ENCODE measurements at places on chromosomes 2 and 18.
A peak's percentile ranks its signal among the peaks of the same experiment; 100 is the strongest.

GRCh38 chr2:223474893-223475292, 127.3 kb downstream of the SCG2 start:
- no peak for DNase-seq

- DNase-seq, result no peak
Measured at GRCh38 chr2:240704651-240705050, 13.0 kb downstream of the AQP12A start.

GRCh38 chr18:35786365-35787042, 186.0 kb upstream of the RMP24 start:
- no peak for DNase-seq

DNA sequence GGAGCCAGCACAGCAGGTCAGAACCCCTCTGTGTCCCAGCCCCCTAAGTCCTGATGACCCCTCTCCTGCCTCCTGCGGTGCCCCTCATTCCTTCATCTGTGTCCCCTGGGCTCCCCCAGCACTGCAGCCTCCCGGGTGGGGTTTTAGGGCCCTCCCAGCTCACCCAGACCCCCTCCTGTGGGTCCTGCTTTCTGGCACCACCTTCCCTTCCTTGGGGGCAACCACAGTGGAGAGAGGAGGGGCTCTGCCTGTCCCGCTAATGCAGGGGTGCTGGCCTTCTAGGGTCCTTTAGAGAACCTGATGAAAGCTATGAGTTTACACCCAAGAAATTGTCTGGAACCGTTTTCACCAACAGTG, 42.7 kb upstream of the ALPP start:
- DNase-seq, result no peak

DNA sequence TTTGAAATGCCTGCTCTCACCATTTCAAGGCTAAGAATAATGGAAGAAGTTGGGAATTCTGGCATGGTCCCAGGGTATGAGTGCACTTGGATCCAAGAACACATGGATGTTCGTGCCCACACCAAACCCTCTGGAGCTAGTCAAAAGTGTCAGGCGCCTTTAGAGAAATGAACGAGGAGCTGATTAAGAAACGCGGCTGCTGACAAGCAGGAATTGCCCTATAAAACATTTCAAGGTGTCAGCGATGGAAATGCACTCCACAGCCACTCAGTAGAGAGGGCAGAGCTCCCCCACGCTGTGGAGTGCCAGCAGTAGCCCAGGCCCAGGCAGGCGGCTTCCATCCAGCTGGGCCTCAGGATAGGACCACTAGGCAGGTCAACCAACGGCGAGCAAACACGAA, 213.7 kb downstream of the TTC32 start:
- no peak for DNase-seq

DNA sequence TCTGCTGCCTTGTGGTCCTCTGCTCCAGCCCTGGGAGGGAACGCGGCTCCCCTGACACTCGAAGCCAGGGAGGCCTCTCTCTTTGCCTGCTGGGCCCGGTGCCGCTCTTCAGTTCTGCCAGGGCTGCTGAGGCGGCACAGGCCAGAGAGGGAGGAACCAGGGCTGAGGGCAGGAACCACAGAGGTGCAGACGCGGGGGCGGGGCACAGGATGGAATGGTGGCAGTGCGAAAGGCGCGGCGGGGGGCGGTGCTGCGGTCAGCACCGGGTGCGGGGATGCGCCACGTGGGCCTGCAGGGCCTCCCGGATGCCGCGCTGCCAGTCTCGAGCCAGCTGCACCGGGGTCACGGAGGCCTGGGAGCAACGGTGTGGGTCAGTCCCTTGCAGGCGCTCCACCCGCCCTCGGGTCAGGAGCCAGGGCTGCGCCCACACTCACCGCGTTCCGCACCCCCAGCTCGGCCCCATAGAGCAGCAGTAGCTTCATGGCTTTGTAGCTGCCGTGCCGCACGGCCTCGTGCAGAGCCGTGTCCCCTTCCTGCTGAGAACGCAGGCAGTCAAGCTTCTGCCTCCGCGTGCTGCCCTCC, 4.4 kb downstream of the ANKRD23 start:
- DNase-seq, result no peak

GRCh38 chr2:33788044-33788443, 188.9 kb upstream of the FAM98A start:
- no peak for DNase-seq

GRCh38 chr2:104736026-104736425, 117.9 kb upstream of the POU3F3 start:
- no peak for DNase-seq

GRCh38 chr18:44589693-44590355, 90.9 kb upstream of the SETBP1 start:
- DNase-seq, result no peak

DNA sequence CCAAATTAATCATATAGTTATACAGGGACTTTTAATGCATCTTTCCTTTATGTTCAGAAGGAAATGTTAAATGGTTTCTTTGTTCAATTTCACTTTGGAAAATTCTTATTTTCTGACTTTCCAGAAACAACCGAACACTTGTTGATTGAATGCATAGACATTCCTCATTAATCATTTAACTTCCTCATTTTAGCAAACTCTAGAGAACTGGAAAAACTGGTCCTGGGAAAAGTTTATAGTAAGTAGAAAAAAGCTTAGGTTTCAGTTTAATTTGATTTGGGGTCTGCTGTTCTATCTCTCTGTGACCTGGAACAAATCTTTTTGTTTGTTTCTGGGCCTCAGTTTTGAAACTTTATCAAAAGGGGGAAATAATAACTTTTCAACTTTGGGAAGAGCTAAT, 320.4 kb downstream of the CMPK2 start:
- no peak for DNase-seq

DNA sequence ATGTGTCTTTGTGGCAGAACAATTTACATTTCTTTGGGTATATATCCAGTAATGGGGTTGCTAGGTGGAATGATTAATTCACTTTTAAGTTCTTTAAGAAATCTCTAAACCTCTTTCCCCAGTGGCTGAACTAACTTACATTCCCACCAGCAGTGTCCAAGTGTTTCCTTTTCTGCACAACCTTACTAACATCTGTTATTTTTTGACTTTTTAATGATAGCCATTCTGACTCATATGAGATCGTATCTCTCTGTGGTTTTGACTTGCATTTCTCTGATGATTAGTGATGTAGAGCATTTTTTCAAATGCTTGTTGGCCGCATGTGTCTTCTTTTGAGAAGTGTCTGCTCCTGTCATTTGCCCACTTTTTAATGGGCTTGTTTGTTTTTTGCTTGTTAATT, 43.1 kb upstream of the PTH2R start:
- DNase-seq, result no peak

DNA sequence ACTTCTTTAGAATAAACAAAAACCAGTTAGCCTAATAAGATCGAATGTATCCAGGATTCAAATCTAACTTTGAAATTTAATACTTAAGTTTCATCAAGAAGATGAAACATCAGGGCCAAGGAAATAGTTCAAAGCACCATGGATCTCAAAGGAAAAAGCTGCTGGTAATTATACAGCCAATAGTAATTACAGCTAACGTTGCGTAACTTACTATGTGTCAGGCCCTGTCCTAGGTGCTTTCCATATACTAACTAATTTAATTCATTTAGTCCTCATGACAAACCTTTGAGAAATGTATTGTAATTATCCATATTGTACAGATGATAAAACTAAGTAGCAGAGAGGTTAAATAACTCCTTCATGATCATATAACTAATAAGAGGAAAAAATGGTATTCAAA, 598.6 kb downstream of the NYAP2 start:
- DNase-seq, result no peak

- DNase-seq, result no peak
Measured at GRCh38 chr2:129903586-129904425, 75.7 kb upstream of the RAB6C start.

DNA sequence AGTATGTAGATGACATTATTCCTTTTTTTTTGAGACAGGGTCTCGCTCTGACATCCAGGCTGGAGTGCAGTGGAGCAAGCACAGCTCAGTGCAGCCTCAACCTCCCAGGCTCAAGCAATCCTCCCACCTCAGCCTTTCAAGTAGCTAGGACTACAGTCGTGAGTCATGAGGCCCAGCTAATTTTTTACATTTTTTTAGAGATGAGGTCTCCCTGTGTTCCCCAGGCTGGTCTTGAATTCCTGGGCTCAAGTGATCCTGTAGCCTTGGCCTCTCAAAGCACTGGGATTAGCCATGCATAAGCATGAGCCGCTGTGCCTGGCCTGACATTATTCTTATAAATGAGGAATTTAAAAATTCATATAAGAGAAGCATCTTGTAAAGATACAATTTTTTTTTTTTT, 86.9 kb downstream of the FAM117B start:
- DNase-seq, result no peak

GRCh38 chr2:11158916-11159573, 3.8 kb downstream of the SLC66A3 start:
- no peak for DNase-seq

DNA sequence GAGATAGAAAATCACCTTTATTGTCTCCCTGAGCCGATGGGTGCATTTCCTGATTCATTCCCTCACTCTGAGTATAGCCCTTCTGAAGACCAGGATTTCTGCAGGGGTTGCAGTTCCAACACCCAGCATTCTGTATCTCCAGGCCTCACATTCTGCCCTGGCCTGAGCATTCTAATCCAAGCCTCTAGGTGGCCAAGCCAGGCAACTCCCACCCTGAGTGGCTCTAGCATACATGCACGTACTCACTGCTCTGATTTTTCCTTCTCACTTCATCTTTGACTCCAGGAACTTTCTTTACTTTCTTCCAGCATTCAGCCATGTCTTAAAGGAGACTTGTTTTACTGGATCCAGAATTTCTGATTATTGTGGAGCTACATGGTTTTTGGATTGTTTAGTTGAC, 100.7 kb upstream of the STK39 start:
- DNase-seq, result peak; percentile 50

DNA sequence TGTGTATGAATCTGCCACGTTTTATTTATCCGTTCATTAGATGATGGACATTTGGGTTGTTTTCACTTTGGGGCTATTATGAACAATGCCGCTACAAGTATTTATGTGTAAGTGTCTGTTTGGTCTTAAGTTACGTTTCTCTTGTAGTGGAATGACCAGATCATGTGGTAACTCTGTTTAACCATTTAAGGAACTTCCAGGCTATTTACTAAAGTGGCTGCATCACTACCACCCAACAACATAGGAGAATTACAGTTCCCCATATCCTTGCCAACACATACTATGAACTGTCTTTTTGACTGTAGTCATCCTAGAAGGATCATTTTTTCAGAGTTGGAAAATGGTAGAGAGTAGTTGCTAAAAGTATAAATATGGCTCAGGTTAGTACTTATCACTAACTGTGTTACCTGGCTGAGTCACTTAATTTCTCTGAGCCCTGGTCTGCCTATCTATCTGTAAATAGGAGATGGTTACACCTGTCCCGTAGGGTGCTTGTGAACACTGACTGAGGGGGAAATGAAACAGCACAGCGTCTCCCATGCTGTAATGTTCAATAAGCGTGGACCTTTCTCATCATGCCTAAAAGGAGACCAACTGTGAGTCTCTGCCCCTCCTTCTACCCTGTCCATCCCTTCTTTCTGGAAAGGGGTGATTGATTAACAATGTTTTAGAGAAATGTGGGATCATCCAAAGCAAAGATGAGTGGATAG, 103.1 kb downstream of the SH3RF3 start:
- DNase-seq, result no peak

- no peak for DNase-seq
Measured at GRCh38 chr2:190912726-190913125, 32.1 kb downstream of the GLS start.

DNA sequence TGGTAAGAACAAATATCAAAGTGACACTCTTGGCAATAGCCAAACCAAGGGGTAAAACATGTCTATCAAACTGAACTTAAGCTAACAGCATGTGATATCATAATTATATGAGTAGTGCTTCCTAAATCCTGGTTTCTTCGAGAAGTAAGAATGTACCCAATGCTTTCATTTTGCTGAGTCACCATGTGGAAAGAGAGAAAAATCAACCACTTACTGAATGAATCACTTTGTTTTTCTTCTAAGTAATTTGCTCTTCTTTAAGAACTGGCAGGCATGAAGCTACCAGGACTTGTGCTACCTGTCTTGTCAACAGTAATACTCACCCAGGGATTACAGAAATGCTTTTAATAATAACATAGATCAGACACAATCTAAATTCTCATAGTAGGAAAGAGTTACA, 19.0 kb upstream of the DUSP19 start:
- no peak for DNase-seq

- DNase-seq, result peak; percentile 83
Measured at GRCh38 chr2:98465456-98466226, 21.0 kb downstream of the INPP4A start.

DNA sequence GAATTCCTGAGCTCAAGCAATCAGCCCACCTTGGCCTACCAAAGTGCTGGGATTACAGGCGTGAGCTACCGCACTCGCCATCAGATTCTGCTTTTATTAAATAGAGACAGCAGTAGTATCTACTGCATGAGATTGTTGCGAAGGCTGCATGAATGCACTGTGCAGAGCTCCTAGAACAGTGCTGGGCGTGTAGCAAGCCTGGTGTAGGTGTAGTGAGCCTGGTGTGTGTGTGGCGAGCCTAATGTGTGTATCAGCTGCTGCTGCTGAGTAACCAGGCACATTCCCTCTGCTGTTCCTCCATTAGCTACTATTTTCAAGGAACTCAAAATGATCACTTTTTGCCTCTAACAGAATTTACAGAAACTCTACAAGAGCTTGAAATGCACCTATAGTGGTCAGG, 57.6 kb downstream of the PTPRM start:
- no peak for DNase-seq

DNA sequence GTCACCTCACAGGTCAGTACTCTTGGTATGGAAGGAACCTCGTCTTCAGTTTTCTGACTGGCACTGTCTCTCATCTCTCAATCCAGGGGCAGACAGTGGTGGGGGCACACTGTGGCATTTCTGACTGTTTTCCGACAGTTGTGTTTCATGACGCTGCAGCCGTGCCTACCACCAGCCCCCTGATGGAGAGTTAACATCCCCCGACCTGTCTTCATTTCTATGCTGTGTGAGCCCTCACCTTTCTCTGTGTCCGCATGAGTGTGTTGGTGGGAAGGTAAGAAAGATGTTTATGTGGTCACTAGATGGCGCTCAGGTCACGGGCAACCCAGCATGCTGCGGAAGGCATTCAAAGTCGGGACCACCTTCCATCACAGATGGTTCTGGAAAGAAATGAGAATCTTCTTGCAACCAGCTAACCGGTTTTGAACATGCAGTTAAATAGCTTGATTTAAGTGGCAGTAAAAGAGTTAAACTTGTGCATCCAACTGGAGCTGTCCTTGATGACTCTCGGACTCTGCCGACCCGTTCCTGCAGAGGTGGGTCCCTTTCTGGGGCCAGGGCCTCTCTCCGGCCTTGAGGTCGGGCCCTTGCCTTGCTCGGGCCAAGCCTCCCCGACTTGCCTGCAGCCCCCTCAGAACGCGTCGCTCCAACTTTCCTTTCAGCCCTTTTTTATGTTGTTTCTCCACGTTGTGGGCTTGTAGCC, 92.4 kb downstream of the DYSF start:
- peak; percentile 58 for DNase-seq

- DNase-seq, result no peak
Measured at GRCh38 chr2:201956361-201956760, 77.3 kb upstream of the FZD7 start.

DNA sequence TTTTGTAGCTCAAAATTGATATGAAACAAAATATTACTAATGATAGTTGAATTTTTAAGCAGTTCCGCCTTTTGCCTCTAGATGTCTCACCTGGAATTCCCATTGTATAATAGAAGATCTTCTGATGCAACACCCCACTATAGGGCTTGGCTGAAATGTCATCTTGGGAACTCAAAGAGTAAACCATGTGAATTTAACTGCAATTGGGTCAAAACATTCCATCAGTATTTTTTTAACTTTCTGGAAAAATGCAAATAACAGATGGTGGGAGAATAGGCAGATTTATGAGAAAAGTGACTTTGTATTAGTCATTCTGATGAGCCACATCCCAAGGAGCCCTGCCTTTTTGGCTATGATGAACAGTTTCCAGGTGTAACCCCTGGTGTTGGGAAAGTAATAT, 489.9 kb downstream of the NYAP2 start:
- DNase-seq, result peak; percentile 39
